Putamen (tissue), 1 donor: ENCODE measurements at places on chromosomes 16 and 17.

DNA sequence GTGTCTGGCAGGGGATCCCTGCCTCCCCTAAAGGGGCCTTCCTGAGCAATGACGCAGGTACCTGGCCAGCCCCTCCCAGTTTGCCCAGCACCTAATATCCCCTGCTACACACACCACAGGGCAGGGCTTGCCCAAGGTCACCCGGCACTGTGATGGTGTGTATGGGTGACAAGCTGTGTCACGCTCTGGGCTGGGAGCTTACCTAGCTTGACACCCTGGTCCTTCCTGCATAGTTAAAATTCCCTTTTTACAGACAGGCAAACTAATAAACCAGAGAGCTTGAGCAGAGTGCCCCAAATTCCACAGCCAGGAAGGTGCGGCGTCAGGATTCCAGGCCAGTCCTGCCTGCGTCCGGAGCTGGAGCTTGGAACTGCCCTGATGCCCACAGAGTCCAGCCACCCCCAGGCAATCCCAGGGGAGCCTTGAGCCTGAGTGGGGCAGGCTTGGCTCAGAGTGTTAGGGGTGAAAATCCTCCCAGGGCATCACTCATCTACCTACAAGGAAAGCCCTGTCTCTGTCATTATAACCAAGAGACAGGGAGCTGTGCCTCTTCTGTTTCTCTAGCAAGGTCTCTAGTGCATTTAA, 18.1 kb downstream of the MMP15 start:
- no peak for DNase-seq

GRCh38 chr17:70855401-70856054, 686.2 kb downstream of the KCNJ2 start:
- DNase-seq: no peak

DNA sequence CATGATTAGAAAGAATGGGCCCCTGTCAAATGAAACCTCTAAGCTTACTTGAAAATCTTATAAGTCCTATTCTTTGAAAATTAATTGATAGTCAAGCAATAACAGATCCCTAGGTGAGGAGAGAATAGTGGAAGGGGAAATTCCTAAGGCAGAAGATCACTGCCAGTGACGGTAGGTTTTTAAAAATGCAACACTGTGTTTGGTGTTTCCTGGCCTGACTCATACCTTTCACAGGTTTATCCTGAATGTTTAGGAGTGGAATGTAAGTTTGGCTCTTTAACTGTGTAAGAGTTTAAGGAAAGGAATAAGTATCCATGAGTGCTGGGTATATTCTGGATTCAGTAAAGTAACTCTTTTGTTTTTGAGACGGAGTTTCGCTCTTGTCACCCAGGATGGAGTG, 23.8 kb downstream of the HAPSTR1 start:
- no peak for DNase-seq

- no peak for DNase-seq
These were observed 10.0 kb downstream of the WDR45B start for GRCh38 chr17:82638183-82638773.

GRCh38 chr17:54891176-54891821, 9.4 kb upstream of the TOM1L1 start:
- DNase-seq: no peak

GRCh38 chr16:1045310-1045992, 27.1 kb upstream of the SSTR5 start:
- DNase-seq: peak; percentile 39

GRCh38 chr16:70573451-70574121, 50.0 kb downstream of the SF3B3 start:
- no peak for DNase-seq

GRCh38 chr16:31869511-31870201, 4.0 kb upstream of the ZNF267 start:
- DNase-seq: peak; percentile 57

DNA sequence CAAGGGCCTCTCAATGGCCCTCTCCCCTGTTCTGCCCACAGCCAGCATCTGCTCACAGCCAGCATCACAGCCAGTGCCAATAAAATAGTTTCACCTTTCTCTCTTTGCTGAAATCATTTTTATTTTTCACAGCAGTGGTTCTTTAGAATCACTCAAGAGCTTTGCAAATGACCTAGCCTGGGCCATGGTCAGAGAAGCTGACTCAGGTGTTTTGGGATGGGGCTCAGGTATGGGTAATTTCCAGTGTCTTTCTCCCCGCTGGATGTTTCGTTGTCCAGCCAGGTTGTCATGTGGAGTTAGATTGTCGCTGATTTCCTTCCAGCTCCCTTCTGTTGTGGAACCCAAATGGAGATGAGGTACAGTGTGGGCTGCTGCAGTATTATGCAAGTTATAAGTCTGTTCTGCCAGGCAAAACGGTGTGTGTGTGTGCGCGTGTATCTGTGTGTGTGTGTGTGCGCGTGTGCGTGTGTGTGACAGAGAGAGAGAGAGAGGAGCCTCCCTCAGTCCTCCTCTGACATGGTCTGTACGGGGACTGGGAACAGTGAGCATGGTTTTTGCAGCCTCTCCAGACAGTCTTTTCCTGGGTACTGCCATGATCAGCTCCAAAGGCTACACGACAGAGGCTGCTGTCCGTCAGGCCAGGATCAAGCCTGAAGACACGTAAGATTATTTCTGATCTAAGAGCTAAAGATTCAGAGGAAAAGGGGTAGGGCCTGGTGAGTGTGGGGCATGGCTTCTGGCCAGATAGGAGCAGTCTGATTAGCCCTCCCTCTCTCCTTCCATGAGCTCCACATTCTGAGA, 1.4 kb upstream of the PMP22 start:
- no peak for DNase-seq
